ENCODE measurements at places on chromosomes 1 and 21.

GRCh38 chr1:64474665-64475439 is 4.9 kb downstream of the CACHD1 start:
- no peak for DNase-seq

DNA sequence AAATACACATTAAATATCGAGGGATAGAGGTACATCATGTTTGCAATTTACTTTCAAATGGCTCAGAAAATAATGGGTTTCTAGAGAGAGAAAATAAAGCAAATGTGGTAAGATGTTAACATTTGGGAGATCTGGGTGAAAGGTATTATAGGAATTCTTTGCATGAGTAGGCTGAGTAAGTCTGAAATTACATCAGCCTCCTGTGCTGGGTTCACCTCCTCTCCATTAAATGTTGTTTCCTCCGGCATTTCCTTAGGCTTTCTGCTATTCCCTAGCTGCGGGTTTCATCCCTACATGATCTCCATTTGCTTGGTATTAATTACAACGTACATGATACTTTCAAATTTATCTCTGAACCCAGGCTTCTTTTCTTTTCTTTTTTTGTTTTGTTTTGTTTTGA is 31.6 kb downstream of the ZMYND12 start:
- no peak for DNase-seq

DNA sequence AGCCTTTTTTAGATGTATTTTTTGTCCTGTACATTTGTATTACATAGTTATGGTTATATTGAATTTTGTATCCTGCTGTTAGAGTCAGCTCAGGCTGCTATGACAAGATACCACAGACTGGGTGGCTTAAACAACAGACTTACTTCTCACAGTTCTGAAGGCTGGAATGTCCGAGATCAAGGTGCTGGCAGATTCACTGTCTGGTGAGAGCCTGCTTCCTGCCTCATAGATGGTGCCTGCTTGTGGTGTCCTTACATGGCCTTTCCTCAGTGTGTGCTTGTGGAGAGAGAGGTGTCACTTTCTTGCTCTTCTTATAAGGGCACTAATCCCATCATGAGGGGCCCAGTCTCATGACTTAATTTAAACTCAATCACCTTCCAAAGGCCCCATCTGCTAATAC is 23.1 kb upstream of the MYSM1 start:
- DNase-seq: no peak

DNA sequence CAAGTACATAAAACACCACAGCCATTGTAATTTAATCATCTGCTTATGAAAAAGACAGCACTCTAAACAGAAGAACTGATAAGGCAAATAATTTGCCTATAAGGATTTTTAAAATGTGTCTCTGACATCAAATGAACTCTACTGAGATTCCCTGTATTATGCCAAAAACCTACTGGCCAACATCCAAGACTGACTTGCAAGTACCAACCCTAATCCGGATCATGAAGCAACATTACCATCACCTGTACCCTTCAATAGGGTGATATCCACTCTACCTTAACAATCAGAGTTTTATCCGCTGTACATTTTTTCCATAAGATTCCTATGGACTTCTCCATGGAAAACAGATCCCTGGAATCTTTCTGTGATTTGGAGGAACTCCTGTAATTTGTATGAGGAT is 4.6 kb downstream of the RGS7 start:
- DNase-seq: no peak

- DNase-seq: no peak
Measured at GRCh38 chr1:153552335-153552734, 3.3 kb upstream of the S100A3 start.

DNA sequence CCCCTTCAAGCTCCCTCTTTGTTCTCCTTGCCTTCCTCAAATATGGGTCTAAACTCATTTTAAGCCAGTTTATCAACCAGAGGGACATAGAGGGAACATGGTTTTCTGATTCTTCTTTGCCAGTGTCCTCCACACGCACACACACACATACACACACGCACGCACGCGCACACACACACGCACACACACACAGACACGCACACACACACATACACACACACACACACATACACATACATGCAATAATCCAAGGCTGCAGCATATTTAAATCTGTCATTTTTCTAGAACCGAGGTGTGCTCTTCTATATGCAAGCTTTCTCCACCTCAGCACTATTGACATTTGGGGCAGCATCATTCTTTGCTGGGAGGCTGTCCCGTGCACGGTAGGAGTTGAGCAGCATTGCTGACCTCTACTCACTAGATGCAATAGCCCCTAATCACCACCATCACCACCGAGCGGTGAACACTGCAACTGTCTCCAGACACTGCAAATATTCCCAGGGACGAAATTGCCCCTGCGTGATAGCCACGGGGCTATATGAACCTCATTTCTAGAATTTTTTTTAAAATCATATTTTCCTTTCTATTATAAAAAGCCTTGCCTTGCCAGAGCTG is 8.0 kb downstream of the TNFRSF9 start:
- no peak for DNase-seq

Measured in GF-D8 (cell line).